ENCODE measurements at places on chromosomes 5 and 9.

GRCh38 chr5:142474431-142475094 is 149.7 kb upstream of the SPRY4 start:
- no peak for DNase-seq

DNA sequence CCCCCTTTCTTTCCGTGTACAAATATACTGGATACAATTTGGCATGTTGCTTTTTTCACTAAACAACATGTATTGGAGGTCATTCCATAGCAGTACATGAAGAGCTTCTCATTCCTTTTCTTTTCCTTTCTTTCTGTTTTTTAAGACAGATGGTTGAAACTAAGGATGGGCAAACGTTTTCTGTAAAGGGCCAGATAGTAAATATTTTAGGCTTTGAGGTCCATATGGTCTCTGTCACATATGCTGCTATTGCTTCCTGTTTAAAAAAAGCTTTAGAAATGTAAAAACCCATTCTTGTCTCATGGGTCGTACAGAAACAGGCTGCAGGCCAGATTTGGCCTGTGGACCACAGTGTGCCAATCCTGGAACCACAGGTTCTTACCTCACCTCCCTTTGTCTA is 160.1 kb downstream of the ACER2 start:
- DNase-seq = no peak

DNA sequence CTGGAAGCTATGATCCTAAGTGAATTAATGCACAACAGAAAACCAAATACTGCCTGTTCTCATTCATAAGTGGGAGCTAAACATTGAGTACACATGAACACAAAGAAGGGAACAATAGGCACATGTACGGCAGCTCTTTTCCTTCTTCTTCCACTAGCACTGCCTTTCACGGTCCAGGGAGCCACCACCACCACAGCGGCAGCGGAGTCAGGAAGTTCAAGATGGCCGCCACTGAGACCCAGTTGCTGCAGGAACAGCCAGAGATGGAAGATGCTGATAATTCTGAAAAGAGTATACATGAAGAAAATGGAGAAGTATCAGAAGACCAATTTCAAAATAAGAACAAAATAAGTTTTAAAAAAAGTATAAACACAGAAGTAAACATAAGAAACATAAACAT is 39.5 kb upstream of the TNFSF15 start:
- DNase-seq = no peak

GRCh38 chr5:151956725-151957124 is 32.1 kb upstream of the GLRA1 start:
- no peak for DNase-seq

- DNase-seq = no peak
Observed at GRCh38 chr5:81768935-81769452, 18.1 kb upstream of the SSBP2 start.

DNA sequence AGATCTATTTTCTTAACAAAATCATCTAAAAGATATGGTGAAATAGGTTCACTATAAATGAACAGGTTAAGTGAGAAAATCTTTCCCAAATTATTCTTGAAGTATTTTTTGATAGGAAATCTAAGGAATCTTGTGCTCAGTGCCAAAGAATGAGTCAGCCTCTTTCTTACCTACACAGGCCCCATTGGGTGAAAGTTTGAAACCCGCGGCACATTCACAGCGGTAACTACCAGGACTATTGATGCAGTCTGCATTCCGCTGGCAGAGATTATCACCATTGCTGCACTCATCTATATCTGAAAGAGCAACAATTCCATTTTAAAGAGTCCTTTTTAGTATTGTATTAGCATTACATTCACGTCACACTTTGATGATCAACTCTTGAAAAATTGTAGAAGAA is 221.8 kb downstream of the SLC12A2 start:
- DNase-seq = no peak

DNA sequence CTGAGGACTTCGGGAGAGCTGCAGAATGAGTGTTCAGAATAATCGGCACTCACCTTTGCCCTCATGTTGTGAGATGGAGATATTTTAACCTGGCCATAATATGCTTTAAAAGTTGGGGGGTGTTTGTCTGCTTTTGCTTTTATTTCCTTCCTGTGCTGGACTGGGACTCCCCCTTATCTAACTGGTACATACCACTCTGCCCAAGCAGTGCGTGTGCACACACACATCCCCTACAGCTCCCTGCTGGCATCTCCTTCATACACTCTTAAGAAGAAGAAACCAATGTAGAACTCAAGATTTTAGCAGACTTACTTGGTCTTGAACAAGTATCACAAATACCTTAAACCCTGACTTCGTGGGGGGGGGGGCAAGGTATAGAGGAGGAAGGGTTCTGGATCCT is 146.2 kb upstream of the DMRT1 start:
- DNase-seq = no peak

DNA sequence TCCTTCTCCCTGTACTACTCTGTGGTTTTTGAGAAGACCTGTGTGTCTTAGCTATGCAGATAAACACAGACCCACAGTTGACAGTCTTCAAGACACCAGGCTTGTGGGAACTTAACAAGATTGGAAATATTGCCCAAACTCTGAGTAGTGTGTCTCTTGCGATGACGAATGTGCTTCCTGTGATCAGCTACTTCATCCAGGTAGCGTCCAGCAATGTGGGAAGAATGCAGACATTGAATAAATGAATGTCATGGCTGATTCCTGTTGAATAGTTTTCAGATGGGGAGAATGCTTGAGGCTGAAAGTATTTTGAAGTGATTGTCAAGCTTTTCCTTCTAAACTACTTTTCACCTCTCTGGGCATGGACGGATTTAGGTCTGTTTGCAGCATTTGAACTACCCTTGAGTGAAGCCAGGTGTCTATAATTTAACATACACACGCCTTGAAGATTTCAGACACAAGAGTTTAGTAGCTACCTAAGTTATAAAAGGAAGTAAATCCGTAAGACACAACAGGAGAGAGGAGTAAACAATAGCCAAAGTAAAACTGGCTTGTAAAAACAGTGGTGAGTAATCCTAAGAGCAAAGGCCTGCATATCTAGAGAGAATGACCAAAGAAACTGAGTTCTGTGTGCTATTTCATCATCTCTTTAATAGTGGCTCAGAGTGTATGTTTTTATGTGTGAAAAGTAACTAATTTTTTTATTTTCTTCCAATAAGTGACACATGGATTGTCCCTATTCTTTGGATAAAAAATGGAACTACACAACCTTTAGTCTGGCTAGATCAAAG is 30.0 kb upstream of the ARL14EPL start:
- DNase-seq = no peak

- no peak for DNase-seq
Observed at GRCh38 chr5:39772307-39772706, 347.5 kb upstream of the DAB2 start.

- peak; percentile 75 for DNase-seq
Observed at GRCh38 chr5:130323804-130324454, 419.7 kb downstream of the CHSY3 start.

- DNase-seq = no peak
Observed at GRCh38 chr5:31300501-31300900, 107.0 kb downstream of the CDH6 start.

DNA sequence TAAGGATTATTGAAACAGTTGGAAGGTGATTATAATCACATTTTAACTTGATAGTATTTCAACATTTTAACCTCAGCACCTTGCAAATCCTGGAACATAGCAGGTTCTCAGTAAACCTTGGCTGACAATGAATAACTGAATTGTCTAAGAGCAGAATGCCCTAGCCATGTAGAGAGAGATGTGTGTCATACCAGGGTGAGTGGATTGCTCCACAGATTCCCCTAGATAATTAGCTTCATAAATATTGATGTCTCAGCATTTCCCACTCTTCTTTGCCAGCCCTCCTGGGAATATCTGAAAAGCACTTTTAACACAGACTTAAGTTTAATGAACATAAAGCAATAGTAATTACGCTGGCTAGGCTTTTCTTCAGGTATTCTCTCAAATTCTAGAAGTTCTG is 363.5 kb downstream of the MAN2A1 start:
- DNase-seq = no peak

- no peak for DNase-seq
Observed at GRCh38 chr9:136832581-136832980, 9.7 kb upstream of the AJM1 start.

- DNase-seq = no peak
Observed at GRCh38 chr5:158519433-158520021, 580.2 kb downstream of the EBF1 start.

DNA sequence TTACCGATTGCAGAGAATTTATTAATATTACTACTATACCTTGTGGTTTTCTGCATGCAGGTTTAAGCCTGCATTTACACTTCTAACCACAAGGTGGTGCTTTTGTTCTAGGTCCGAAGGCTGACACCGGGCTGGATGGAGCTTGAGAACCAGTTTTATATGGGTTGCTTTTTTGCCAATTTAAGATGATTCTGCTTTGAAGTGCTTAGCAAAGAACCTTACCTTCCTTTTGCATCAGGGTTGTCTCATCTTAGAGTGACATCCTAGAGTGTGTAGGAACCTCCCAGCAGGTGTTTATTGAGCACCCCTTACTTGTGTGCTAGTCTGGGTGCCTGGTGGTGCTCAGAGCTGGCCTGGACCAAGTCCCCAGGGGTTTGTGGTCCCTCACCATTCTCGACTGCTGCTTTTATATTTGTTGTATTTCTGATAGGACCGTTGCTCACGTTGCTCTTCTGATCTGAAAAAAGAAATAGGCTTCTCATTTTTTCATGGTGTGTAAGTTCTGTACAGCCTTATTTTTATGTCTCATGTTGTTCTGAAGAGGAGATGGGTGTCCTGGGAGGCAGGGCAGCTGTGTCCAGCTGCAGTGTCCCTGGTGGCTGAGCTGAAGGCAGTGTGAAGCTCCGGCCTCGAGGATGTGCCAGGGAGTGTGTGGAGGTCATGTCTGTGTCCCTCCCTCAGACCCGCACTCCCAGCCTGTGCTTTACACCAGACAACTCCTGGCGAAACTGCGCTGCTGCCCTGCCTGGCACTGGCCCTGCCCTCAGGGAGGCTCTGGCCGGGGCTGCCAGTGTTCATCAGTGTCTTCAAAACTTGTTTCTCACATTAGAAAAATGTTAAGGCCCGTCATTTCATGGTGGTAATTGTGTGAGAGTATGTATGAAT is 54.3 kb downstream of the EHMT1 start:
- DNase-seq = peak; percentile 50

DNA sequence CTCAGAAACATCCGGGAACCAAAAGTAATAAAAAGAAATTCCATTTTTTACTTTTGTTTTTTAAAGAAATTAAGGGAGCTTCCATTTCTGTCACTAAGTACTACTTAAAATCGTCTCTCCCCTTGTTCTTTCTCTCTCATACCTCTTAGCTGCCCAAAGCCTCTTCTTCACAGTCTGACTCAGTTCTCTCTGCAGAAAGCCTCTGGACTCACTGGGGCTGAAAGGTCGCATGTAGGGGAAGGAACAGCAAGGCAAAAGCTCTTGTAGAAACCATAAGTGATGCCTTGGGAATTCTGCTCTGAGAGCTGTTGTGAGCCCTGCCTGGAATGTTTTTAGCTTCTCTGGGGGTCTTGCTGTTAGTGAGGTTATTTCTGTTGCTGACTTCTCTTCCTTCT is 100.8 kb upstream of the RANBP3L start:
- DNase-seq = no peak

- no peak for DNase-seq
Observed at GRCh38 chr5:157524887-157525286, 50.7 kb downstream of the ADAM19 start.

- DNase-seq = no peak
Observed at GRCh38 chr9:116641292-116642059, 45.6 kb upstream of the TRIM32 start.

- DNase-seq = no peak
Observed at GRCh38 chr9:134381671-134382516, 55.6 kb downstream of the RXRA start.

GRCh38 chr9:81632599-81632998 is 56.7 kb downstream of the TLE1 start:
- no peak for DNase-seq

- DNase-seq = no peak
Observed at GRCh38 chr9:77163884-77164283, 13.4 kb upstream of the VPS13A start.

- DNase-seq = no peak
Observed at GRCh38 chr9:122402403-122402871, 31.6 kb downstream of the PTGS1 start.

- no peak for DNase-seq
Observed at GRCh38 chr9:114344692-114345091, 15.0 kb downstream of the ORM2 start.

GRCh38 chr9:17532461-17532860 is 46.4 kb upstream of the SH3GL2 start:
- no peak for DNase-seq

DNA sequence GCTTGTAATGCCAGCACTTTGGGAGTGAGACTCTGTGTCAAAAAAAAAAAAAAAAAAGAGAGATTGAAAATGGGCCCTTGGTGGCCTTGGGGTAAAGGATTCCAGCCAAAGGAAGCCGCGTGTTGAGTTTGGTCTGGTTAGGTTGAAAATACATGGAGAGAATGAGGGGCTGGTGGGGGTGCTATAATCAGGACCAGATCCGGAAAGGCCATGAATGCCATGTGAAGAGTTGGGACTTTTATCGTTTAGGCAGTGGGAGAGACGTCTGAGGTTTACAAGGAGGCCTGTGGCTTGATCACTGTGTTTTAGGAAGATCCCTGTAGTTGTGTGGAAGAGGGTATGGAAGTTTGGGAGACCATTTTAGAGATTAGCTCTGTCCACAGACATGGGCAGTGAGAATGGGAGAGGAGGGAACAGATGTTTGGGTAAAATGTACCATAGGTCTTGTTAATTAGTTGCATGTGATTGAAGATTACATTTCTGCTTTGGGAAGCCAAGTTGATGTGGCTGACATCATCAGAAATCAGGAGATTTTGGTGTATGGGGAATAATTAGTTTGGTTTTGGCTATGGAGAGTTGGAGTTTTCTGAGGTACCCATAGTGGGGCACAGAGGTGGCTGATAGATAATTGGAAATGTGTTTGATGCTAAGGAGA is 3.5 kb downstream of the MSANTD3 start:
- no peak for DNase-seq

DNA sequence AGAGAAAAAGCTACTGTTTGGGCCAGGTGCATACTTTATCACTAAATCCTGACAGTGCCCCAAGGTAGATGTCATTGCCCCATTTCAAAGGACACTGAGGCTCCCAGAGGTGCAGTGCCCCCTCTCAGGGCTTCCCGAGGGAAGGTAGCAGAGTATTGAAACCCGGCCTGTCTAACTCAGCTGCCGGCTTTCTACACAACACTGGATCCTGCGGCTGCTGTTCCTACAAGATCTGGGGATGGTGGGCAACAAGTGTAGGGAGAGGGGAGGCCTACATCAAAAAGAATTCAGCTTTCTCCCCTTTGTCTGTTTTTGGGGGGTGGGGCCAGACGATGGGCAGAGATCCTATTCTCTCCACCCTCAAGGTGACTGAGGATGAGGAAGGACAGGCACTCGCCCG is 200.8 kb downstream of the DAB2IP start:
- DNase-seq = no peak

- DNase-seq = no peak
Observed at GRCh38 chr5:65854925-65855324, 71.5 kb upstream of the ERBIN start.

GRCh38 chr9:16193066-16193465 is 640.2 kb downstream of the CCDC171 start:
- DNase-seq = no peak

Data from GM12864 (cell line).